ENCODE measurements at places on chromosomes 12 and 14.

GRCh38 chr12:23771240-23771949 is 178.1 kb downstream of the SOX5 start:
- no peak for DNase-seq

DNA sequence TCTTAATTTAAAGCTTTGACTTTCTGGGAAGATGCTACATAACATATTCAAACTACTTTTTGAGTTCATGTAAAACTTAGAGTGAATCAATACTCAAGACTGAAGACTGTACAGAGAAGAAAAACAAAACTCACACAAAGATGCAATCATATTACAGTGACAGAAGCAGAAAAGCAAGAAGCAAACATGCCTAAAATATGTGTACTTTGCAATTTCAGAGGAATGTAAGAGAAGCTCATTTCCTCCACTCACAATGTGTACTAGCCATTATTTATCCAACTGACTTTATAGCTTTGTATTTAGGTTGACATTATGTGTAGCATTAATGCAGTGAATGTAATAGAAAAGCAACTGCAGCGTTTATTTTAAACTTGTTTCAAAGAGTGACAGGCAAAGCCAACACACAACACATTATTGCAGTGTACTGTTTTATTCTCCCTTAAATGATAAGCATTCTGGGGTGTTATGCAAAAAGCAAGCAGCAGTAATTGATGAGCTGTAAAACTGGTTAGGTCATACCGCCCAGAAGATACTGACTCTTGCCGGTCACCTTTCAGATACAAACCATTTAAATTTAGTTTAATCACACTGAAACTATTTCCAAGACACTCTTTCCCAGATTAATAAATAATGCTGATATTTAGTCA is 88.2 kb upstream of the PAWR start:
- DNase-seq: peak; percentile 52

- DNase-seq: no peak
Measured at GRCh38 chr14:65753061-65753460, 340.5 kb downstream of the FUT8 start.

DNA sequence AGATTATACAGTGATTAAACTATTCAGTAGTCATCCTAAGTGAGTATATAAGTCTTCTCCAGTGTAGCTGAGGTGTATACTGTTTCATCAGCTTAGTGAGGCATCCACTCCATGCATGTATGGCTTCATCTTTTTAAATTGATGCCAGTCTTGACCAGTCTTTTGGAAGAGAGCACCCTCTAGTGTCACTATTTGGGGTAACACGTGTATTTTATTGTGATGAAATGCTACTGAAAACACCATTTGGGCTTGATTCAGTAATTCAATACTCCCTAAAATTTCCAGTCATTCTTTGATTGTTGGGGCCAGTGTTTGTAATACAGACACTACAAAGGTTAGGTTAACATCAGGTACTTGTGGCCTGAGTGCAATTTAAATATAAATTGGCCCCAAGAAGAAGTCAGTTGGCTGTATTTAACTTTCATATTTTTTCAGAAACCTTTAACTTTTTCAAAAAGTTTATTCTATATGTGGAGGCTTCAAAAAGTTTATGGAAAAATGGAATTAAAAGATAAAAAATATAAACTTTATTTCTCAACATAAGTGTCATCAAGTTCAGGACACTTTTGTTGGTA is 35.3 kb downstream of the MIPOL1 start:
- no peak for DNase-seq

DNA sequence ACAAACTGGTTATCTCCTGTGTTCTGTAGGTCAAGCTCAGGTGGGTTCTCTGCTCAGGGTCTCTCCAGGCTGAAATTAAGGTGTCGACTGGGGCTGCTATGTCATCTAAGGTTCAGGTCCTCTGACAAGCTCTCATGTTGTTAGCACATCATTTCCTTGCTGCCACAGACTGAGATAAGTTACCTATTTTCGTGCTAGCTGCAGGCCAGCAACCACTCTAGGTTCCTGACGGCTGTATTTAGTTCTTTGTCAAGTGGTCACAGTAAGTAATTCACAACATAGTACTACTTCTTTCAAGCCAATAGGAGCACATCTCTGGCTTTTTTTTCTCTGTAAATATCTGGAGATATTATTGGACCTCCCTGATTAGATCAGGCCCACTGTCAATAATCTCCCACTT is 169.3 kb upstream of the CAND1 start:
- DNase-seq: no peak

DNA sequence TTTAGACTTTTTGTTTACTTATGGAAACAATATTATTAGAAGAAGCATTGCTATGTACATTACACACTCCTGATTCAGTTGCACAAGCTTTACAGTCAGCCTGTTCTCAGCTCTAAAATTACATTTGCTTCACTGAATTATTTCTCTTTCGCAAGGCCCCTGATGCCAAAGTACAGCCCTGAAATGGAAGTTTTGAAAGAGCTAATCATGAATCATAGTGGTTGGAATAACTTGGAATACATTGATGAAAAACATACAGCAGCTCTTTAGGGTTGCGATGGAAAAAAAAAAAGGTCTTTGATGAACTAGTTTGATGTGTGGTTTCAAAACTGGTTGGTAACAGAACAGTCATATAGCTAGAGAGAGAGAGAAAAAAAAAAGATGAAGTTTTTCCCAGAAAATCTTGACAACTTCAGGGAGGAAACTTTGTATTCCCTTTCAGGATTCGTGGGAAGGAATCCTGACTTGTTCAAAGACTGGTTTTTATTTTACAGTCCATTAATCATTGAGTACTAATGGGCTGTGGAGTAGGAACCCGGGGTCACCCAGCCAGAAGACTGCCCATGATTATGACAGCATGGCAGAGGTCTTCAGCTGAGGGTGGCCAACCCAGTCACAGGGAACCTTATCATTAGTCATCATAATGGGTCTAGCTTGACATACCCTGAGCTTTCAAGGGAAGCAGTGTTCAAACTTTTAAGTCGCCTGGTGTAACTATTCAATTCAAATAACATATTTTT is 460.1 kb downstream of the NAV3 start:
- no peak for DNase-seq

Measured in NCI-H2081 treated with DMSO at 0.1 percent for 48 hours (cell line).